Inflammatory macrophage treated with lipopolysaccharide for 1 hour (primary cell): ENCODE measurements at places on chromosomes 2 and 18.

GRCh38 chr2:68319398-68320117, at the start of gene CNRIP1:
Gene CNRIP1 (minus strand): TSS chr2:68319949. CDS start chr2:68319400, 549 bp downstream.
- DNase-seq: no peak

GRCh38 chr2:60526623-60527022, 26.8 kb downstream of the BCL11A start:
- DNase-seq: peak; percentile 74

DNA sequence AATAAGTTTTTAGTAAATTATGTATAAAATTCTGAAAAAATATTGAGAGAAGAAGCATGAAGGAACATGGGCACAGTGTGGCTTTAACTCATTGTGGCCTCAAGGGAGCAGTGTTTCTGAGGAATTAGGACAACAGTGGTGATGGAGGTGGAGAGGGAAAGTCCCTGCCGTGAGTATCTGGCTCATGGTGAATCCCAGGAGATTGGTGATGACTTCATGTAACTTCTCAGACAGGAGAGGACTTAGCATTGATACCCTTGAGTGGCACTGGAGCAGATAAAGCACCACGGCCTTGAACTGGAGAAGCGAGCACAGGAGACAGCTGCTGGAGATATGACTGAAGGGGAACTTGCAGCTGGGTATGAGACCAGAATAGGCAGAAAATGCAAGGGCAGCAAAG, 35.0 kb upstream of the LRP1B start:
- peak; percentile 15 for DNase-seq

GRCh38 chr2:15142069-15142689, 419.0 kb downstream of the NBAS start:
- DNase-seq: no peak

GRCh38 chr18:76462326-76462694, 32.7 kb downstream of the ZNF516 start:
- no peak for DNase-seq

DNA sequence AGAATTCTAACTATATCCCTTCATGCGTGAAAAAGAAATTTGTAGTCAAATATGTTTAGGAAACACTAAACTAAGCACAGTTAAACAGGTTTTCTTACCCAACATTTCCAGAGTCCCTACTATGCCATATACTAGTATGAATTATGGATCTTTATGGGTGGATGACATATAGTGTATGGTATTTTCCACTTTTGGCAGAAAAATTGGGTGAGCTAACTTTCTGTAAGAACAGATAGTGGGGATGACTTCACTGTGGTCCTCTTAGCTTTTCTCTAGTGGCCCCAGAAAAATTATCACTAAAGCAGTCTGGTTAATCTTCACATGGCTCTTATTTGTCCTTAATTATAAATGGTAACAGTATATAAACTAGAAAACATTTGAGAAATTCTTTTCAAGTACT, 240.0 kb upstream of the GULP1 start:
- DNase-seq: no peak

GRCh38 chr2:133296401-133296800, 271.9 kb downstream of the NCKAP5 start:
- no peak for DNase-seq

GRCh38 chr18:9404565-9405060, 70.0 kb downstream of the TWSG1 start:
- DNase-seq: peak; percentile 26

DNA sequence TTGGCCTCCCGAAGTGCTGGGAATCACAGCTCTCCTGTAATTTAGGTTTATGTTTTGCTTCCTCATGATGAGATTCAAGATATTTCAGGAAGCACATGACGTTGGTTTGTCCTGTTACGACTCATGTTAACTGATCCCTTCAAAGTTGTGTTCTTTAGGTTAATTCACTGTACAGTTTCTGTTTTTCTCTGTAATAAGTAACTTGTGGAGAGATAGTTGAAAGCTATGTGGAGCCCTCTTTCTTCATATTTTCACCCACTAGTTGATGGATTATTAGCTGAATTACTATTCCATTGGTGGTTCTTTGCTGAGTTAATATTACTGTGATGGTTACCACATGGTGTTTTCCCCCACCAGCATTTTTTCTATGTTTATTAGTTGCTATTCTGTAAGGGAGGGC, 18.3 kb upstream of the CHCHD5 start:
- DNase-seq: no peak
